ENCODE measurements at places on chromosomes 6 and 20.

- DNase-seq = no peak
These were observed 97.0 kb upstream of the F13A1 start for GRCh38 chr6:6417475-6417874.

DNA sequence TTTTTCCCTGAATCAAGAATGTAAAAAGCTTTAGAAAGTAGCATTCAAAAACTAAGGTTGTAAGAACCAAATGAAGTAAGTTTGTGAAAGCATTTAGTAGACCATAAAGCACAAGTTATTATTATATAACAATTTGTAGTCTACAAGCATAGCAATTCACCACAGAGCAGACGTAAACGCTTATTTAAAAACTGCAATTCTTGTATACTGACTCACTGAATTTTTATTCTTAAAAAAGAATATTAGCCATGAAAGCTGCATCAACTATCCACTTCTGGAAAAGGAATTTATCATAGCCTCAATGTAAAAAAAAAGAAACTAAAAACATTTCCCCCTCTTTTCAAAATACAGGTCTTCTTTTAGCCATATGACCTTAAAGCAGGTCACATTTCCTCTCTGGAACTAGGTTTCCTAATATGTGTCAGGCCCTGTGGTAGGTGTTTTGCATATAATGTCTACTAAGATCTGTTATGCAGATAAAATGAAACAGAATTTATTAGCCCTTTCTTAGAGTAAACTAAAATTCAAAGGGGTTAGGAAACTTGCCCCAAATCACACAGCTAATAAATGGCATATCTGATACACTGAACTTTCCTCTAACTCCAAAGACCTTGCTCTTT is 2.1 kb downstream of the MAP3K7 start:
- DNase-seq = no peak

- no peak for DNase-seq
These were observed 11.7 kb downstream of the TMEM244 start for GRCh38 chr6:129849456-129849855.

- DNase-seq = no peak
These were observed 490.0 kb downstream of the GRIK2 start for GRCh38 chr6:101883505-101883904.

- no peak for DNase-seq
These were observed 77.2 kb downstream of the DNAH8 start for GRCh38 chr6:38792356-38792755.

DNA sequence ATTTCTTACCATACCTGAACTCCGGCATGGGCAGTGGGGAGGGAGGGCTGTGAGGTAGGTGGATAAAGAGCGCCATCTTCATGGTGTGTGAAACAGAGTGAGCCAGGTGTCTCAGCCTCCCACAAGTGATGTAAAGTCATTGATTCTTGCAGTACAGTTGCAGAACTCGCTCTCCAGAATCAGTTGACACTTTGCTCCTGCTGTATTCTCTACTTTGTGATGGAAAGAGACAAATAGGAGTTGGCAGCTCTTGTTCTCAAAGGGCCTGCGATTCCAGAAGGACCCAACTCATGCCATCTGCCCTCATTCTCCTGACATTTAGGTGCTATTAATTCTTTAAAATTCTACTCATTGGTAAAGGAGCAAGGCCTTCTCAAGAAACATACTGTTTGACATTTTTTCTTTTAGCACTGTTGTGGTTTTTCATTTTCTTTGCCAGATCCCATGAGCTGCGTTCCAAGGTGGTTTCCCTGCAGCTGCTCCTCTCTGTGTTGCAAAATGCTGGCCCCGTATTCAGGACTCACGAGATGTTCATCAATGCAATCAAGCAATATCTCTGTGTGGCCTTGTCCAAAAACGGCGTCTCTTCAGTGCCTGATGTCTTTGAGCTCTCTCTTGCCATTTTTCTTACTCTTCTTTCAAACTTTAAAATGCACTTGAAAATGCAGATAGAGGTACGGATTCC is 49.3 kb downstream of the ARFGEF2 start:
- no peak for DNase-seq

DNA sequence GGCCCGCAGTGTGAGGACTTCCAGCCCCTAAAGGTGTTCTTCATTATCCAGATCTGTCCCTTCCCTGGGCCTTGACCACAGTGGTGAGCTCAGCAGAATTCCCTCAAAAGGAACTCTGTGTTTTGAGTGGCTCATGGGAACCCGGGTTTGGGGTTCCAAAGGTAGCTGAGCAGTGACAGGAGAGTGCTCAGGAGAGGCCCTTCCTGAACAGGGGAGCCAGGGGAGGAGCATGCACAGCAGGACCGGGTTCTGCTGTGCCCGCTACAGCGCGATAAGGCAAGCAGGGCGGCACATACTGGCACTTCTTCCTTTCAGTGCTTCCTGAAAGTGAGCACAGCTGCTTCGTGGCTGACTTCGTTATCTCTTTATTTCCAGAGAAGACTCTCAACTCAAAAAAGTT is 88.3 kb downstream of the SSR1 start:
- no peak for DNase-seq

GRCh38 chr20:45776931-45777330 is 14.8 kb downstream of the WFDC3 start:
- DNase-seq = no peak

DNA sequence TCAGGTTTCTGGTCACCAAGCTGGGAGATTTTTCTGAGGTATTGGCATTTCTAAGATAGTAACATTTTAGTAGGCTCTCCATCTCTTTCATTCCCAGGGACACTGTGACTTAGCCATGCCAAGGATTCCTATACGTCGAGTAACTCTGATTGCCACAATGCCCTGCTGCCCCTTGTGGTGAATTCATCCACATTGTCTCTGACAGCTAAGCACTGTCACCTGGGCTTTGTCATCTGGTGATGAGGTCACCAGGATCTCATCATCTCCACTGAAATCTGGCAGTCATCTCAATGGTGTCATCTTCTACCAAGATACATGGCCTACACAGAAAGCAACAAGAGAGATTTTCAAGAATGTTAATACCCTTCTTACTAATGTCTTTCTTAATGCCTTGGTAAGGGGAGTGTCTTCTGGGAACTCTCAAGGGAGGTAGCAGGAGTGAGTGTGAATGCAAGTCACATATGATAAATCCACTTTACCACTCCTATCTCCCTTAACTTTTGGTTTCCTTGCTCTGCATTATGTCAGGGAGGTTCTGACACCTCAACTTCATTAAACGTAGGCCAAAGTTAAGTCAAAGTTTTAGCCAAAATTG is 246.7 kb downstream of the CD109 start:
- DNase-seq = no peak

- no peak for DNase-seq
These were observed 1.6 kb downstream of the SAMD10 start for GRCh38 chr20:63977739-63978276.

GRCh38 chr6:148419430-148419829 is 76.8 kb downstream of the SASH1 start:
- DNase-seq = no peak

DNA sequence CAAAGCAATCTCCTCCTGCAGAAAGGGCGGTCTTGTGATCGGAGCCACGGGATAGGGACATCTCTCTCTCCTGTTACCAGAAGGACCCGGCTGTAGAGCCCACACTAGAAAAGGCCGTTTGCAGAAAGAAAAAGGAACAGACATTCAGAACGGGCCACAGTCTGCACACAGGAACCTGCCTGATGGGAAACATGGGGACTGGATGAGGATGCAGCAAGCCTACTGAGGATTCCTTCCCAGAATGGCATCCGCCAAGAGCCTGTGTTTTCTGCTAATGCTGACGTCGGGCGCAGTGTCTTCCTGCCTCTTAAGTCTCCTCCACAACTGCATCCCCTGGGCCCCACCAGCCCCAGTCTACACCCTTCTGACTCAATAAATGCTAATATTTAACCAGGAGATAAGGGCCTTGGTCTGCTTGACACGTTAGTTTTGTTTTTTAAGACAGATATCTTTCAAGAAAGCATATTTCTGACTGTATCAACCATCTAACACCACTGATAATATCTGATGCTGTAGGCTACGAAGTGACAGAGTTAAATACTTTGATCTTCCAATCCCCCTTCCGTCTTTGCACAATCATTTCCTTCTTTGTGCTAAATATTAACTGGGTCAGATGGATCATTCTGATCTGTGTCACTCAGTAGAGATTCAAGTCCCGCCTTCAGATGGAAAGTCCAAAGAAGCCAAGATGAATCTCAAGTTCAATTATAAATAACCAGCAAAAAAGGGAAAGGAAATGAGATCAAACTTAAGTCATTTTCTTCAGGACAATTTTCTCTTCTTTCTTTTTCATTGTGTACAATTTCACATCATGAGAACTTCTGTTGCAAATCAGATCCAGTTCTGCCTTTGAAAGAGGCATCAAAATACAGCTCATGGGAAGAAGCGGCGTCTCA is 20.7 kb downstream of the FAM50B start:
- no peak for DNase-seq

GRCh38 chr20:63579017-63579694 is 5.1 kb upstream of the HELZ2 start:
- DNase-seq = no peak

GRCh38 chr6:73712535-73713173 is 16.7 kb downstream of the CD109 start:
- no peak for DNase-seq

- DNase-seq = no peak
These were observed 180.0 kb downstream of the KIF16B start for GRCh38 chr20:16393297-16393696.

- no peak for DNase-seq
These were observed 73.5 kb downstream of the FYN start for GRCh38 chr6:111799576-111800258.

- DNase-seq = no peak
These were observed 14.3 kb downstream of the ENPP1 start for GRCh38 chr6:131822119-131822518.

DNA sequence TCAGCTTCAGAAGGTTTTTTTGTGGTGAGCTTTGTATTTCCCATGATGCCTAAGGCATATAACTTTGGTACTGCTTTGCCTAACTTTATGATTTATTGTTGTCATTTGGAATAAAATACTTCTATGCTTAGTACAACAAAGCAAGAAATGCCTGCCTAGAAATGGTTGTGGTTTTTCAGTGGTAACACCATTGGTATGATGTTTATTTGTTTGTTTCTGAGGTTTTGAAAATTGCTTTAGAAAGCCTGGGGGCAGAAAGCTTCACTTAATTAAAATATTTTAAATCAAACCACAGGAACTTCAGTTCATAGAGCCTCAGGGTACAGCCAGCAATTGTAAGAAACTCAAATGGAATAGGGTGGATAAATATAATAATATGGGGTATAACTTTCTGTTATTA is 351.2 kb upstream of the MAP3K7 start:
- DNase-seq = no peak

GRCh38 chr6:108133594-108134179 is 32.1 kb upstream of the NR2E1 start:
- no peak for DNase-seq

DNA sequence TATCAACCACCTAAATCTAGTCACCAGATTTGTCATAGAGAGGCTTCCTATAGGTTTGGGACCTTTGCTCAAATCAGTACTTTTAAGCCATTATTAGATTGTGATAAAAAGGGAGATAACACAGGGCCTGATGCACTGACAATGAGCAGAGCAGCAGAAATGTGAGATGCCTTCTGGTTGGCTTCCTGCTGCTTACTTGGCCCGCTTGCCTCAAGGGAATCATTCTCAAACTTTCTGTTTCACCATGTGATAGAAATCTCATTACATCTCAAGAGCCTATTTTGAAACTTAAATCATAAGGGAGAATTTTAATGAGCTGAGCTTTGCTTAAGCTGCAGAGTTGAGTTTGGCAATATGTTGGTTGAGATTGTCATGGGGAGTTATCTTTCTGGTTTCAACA is 606.0 kb downstream of the DHX35 start:
- no peak for DNase-seq

DNA sequence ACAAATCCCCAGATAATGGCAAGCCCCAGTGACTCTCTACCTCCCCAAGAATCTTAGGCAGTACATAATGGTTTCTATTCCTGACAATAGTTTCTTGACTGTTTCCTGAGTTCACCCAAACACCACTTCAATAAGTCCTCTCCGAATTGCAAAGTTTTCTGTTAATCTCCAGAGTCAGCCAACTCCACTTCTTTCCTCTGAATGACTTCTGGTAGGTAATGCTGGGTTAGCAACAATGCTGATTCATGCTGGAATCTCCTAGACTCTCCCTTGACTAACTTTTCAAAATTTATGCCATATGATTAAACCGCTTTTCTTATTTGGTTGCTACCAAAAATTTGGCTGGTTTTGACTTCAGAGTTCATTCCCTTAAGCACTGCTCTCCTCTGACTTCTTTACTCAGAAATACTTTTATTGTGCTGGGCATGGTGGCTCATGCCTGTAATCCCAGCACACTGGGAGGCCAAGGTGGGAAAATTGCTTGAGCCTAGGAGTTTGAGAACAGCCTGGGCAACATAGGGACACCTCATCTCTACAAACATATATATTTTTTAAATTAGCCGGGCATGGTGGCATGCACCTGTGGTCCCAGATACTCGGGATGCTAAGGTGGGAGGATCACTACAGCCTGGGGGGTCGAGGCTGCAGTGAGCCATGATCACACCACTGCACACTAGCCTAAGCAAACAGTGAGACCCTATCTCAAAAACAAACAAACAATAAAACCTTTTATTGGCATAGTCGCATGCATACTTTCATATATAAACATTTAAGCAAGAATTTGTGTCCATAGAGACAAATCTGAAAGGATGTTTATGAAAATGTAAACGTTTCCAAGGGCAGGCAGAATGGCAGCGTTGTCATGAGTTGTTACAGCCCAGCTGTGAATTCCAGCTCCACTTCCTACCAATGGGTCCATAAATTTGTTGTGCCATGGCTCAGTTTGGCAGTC is 249.3 kb upstream of the PLN start:
- no peak for DNase-seq

DNA sequence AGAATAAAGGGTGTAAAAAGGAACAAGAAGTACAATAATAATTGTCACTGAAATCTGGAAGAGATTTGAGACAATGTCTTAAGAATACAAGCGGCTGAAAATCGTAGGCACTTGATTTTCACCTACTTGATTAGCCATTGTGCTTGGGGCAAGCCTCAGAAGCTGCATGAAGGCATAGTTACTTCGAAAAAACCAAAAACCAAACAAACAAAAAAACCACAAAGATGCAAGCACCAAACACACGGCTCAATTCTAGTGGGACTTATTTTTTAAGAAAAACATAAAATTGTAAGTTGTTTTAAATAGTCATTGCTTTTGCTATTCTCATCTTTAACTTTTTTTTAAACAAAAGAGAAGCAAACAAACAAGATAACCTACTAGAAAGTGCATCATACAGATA is 235.6 kb downstream of the OGFRL1 start:
- no peak for DNase-seq

DNA sequence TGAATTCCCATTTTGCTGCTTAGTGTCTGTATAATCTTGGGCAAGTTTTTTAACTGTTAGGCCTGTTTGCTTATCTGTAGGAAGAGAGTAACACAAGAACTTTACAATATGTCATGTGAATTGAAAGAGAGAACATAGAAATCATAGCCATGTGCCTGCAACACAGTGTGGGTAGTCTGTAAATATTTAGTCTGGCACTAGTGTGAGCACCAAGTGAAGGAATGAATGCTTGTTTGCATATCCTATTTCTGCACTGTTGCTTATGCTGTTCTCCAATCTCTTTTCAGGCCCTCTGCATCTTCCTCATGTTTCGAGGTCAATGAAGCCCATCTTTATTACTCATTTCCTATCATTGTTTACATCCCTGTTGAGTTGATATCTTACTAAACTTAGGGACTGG is 49.2 kb downstream of the CBFA2T2 start:
- DNase-seq = no peak

- DNase-seq = no peak
These were observed 294.9 kb downstream of the LAMA2 start for GRCh38 chr6:129177801-129178200.

GRCh38 chr6:95867205-95867604 is 148.6 kb upstream of the FUT9 start:
- no peak for DNase-seq

GRCh38 chr6:30647242-30648116 is 546 bp downstream of the C6orf136 start:
- no peak for DNase-seq
